ENCODE measurements at places on chromosomes 2 and 18.

DNA sequence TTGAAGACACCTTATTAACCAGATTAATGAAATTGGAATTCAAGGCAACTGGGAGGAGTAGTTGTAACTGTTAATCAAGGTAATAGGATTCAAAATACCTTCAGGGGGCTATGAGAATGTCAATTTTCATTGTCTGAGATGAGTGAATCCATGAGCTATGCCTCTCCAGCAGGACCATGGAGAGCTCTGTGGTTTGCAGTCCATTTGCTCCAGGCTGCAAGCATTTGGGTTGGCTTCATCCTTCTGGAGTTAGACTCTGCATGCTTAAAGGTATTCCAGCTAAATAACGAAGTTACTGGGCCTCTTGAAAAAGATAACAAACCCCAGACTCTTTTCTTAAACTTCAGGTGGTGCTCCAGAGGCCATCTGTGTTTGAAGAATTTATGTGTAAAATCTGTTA, 207.1 kb upstream of the SLC8A1 start:
- no peak for DNase-seq

- no peak for DNase-seq
Measured at GRCh38 chr2:85549095-85549494, 10.1 kb downstream of the MAT2A start.

- DNase-seq: no peak
Measured at GRCh38 chr2:50781646-50782045, 250.3 kb downstream of the NRXN1 start.

DNA sequence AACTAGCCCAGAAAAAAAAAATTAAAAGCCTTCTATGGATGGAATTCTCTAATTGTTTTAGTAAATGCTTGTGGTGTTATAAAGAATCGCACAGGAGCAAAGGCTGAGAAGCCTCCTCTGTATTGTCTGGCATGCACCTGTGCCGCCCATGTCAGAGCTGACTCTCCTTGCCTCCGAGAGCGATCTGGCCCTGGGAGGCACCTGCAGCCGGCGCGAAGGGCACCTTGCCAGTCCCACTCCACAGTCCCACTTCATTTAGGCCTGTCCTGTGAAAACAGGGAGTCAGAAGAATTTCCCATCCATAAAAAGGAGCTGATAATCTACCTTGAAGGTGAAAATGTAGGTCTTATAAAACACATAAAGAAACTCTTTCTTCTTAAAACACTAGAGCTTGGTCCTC, 170.9 kb upstream of the PXDN start:
- no peak for DNase-seq

DNA sequence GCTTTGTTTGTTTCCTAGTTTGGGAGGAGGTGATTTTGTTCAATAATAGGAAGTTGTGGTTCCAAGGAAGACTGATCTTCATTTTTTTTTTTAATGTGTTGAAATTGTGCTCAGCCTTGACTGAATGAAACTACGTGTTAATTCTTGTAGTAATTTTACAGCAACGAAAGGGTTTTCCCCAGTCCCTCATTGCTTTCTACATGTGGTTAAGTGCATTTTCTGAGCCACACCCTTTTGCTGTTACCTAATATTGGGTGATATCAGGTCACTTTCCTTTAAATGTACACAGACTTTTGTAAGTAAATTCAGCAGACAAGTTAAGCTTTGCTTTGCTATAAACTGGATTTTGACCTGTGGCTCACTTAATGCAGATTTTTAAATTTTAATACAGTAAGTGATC, 73.6 kb downstream of the OTX1 start:
- no peak for DNase-seq

- no peak for DNase-seq
Measured at GRCh38 chr2:176192351-176192750, 3.9 kb downstream of the HOXD1 start.

- no peak for DNase-seq
Measured at GRCh38 chr2:224442071-224442967, 40.4 kb upstream of the FAM124B start.

- no peak for DNase-seq
Measured at GRCh38 chr2:220504938-220505503, 877.6 kb downstream of the SLC4A3 start.

GRCh38 chr2:220930271-220931076, 641.6 kb downstream of the EPHA4 start:
- DNase-seq: no peak

DNA sequence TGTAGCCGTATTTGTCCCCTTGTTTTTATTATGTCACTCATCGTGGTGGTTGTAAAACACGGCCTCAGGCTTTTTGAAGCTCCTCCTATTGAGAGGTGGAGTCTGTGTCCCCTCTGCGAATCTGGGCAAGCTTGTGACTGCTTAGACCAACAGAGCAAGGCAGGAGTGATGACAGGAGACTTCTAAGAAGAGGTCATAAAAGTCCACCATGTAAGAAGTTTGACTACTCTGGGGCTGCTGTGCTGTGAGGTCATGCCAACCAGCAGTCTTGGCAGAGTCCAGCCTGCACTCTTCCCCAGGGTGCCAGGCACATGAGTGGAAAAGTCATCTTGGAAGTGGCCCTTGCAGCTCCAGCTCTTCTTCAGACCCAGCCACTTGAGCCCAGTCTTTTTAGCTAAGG, 83.8 kb upstream of the SPTBN1 start:
- no peak for DNase-seq

DNA sequence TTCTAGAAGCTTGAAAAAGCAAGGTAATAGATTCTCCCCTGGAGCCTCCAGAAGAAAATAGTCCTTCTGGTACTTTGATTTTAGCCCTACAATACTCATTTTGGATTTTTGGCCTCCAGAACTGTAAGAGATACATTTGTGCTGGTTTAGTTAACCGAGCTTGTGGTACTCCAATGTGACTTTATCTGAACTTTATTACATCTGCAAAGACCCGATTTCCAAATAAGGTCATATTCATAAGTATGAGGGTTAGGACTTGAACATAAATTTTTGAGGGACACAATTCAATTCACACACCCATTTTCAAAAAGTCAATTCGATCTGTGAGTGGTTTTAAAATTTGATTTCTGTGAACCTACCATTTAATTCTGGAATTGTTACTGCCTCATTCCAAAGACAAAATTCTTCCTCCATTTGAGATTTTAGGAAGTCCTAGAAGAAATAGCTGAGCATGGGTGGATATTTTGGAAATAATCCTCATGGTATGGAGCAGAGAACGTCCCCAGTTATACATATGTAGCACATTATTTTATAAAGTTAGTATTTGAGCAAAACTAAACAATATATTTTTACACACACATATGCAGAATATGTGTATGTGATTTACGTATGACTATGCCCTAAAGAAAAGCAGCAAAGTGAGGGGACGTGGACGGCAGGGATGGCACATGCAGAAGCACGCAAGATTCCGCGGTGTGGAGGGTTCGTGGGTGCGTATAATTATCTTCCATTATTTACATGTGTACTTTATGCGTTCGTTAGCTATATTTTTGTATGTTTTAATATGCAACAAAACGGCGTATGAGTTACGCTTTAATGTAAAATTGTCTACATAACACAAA, 905 bp upstream of the NUP35 start:
- no peak for DNase-seq

DNA sequence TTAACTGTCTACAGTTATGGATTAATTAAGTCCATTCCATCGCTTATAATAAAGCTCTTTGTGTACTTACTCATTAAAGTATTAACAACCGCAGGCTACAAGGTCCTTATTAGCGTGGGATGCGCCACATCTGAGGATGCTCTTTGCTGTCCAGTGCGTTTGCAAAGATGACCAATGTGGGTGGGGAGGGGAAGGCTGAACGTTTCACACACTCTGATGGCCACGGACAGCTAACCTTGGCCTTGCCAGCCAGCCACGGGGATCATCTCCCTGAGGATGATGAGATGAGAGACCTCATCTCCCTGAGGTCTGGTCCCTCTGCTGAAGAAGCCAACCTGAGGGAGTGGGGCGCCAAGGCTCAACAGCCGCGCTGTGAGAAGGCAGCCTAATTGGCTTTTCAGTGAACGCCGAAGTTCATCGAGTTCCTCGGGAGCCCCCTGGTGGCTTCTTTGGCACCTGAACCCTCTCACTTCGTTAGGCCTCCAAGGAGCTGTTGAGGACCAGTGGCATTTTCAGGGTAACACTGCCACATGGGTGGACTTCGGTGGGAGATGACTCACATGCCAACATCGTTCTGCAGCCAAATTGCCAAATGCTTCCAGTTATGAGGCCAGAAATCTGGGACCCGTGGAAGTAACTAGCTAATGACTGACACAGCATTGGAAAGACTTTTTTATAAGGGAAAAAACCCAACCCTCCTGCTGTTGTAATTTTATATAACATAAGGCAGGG, 69.3 kb upstream of the SEC11C start:
- peak; percentile 46 for DNase-seq

DNA sequence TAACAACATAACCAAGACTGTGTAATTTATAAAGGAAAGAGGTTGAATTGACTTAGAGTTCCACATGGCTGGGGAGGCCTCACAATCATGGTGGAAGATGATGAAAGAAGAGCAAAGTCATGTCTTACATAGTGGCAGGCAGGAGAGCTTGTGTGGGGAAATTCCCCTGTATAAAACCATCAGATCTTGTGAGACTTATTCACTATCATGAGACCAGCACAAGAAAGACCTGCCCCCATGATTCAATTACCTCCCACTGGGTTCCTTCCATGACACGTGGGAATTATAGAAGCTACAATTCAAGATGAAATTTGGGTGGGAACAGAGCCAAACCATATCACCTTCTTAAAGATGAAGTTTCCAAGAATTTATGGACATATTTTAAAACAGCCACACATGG, 2.5 kb upstream of the IL36RN start:
- no peak for DNase-seq

GRCh38 chr2:233015019-233015645, 2.1 kb upstream of the NGEF start:
- no peak for DNase-seq

DNA sequence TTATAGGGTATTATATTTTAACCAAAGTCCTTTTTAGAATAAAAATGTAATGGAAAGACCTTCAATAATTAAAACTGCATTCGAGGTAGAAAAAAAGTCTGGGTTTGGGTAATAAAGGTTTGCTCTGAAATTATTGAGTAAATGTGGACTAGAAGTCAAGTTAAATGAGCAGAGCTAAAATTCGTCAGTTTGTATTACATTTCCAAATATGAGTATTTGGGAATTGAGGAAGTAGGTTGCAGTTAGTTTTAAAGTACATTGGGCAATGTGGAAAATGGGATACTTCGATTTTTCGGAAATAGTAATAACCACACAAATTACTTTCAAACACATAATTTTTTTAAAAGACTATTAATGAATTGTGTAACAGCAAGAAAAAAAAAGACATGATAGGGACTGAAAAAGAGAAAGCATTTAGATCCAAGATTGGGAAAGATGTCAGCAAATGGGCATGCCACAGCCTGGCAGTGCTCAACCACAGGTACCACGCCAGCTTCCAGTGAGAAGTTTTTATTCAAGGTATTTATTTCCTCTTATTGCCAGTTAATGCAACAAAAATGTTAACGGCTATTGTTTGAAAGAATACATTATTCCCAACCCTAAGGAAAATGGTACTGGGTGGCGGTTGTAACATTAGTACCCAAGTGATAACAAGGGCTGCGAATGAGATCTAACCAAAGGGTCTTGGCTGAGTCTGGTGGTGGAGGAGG, 50.0 kb downstream of the TTC39C start:
- no peak for DNase-seq

DNA sequence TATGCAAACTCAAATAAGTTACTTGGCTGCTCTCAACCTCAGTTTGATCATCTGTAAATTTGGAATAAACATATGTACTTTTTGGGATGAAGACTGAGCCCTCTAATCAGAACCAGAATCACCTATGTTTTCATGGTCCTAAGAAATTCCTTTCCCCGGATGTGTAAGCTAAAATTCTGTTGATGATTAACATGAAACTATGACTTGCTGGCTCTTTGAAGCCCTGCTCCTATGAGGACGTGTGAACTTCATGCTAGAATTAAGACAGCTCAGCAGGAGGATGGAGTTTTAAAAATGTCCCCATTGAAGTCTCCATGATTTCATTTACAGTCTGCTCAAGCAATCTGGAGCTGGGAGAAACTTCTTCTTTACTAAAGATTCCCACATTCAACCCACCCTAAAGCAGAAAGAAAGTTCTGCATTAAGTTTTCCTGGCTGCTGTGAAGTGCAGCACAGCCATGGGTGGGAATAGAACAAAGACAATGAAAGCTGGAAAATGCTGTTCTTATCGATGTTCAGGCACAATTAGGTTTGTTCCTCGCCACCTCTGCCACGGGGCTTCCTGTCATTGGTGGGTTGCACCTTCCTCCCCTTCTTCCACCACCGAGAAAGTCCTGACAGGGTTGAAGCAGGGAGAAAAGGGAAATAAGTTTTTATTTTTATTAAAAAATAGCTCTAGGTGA, 50.9 kb downstream of the ADCYAP1 start:
- DNase-seq: no peak

DNA sequence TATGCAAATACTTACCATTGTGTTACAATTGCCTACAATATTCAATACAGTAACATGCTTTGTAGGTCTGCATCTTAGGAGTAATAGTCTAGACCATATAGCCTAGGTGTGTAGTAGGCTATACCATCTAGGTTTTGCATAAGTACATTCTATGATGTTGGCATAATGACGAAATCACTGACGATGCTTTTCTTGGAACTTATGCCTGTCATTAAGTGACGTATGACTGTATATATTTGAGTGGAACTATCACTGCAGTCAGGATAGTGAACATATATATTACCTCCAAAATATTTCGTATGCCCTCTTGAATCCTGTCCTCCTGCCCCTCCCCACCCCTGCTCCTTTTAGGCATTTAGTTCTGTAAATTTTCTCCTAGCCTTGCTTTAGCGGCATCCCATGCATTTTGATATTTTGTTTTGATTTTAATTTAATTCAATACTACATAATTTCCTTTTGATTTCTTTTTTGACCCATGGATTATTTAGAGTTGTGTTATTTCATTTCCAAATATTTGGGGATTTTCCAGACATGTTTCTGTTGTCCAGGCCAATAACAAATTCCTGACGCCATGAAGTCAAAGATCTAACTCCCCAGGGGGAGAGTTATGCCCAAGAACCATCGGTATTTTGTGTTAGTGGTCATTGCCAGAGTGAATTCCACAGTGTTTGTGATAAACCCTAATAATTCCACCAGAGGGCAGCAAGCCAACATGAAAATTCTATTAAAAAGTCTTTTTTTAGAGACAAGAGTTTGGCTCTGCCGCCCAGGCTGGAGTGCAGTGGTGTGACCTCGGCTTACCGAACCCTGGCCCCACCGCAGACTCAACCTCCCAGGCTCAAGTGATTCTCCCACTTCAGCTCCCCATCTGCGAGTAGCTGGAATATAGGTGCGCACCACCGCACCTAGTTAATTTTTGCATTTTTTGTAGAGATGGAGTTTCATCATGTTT, 24.2 kb upstream of the CASP8 start:
- no peak for DNase-seq

Data from stimulated activated CD8-positive, alpha-beta memory T cell treated with anti-CD3 and anti-CD28 coated beads, Interleukin-2, amount 100 ng/mL, for 1 hour (primary cell).